ENCODE measurements at places on chromosomes 13 and 19. TPM values are rescaled to one million over a fixed set of nuclear protein-coding genes. Genes with fewer than 3 reads are reported as not detected.
A peak's percentile ranks its signal among the peaks of the same experiment; 100 is the strongest.

DNA sequence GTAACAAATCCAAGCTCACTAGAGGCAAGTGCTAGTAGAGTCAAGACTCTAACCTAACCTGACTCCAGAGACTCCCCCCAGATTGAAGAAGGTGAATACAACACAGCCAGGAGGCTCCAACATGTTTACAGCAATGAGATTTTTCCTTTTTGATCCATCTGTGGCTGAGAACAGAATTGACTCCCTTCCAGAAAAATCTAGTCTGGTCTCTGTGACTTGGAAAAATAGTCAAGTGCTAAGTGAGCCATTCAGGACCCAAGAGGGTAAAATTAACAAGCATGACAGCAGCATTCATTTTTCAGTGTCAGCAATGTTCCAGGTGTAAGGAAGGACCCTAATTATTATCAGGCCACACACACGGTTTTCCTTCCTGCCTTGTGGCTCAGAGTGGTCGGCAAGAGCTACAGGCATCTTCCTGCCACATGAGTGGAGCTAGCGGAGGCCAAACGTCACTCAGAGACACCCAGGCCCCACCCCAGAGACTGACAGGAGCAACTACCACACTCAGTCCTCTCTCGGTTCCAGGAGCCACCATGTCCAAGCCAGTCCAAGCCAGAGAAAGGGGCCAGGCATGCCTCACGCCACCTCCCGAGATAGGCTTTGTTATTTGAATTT lies 395.1 kb downstream of the FOXO1 start:
- DNase-seq: no peak

Gene PCDH20
- not detected for total RNA-seq

DNA sequence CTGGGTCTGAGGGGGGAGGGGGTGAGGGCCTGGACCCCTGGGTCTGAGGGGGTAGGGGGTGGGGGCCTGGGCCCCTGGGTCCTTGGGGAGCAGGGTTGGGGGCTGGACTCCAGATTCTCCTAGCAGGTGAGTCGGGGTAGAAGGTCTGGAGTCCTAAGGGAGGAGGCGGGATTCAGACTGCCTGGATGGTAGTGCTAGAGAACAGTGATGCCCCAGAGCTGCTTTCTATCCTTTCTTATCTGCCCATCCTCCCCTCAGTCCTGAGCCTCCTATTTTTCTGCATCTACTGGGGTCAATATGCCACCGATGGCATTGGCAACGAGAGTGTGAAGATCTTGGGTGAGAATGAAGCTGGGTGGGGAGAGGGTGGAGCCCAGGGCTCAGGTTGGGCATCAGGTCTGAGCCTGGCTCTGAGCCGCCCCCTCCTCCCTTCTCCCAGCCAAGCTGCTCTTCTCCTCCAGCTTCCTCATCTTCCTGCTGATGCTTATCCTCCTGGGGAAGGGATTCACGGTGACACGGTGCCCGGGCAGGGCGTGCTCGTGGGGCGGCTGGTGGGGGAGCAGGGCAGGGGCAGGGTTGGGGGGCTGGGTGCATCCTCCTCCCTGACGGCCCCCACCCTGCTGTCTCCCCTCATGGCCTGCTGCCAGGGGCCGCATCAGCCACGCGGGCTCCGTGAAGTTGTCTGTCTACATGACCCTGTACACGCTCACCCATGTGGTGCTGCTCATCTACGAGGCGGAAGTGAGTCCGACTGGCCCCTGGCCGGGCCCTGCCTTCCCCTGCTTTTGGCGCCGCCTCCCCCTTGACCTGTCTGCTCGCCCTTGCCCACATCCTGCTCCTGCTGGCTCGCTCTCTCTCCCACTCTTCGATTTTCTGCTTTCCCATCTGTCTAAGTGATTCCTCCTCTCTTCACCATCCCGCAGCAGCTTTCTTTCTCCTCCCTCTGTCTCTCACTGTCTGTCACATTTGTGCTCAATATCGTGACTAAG lies 3.4 kb downstream of the TMEM145 start:
- peak; percentile 18 for DNase-seq

GRCh38 chr19:2255982-2256685 lies at the start of gene JSRP1:
Gene JSRP1, minus strand, starts transcription at chr19:2256417. Its CDS starts 1,103 bp downstream, at chr19:2255314.
- peak; percentile 99 for DNase-seq

DNA sequence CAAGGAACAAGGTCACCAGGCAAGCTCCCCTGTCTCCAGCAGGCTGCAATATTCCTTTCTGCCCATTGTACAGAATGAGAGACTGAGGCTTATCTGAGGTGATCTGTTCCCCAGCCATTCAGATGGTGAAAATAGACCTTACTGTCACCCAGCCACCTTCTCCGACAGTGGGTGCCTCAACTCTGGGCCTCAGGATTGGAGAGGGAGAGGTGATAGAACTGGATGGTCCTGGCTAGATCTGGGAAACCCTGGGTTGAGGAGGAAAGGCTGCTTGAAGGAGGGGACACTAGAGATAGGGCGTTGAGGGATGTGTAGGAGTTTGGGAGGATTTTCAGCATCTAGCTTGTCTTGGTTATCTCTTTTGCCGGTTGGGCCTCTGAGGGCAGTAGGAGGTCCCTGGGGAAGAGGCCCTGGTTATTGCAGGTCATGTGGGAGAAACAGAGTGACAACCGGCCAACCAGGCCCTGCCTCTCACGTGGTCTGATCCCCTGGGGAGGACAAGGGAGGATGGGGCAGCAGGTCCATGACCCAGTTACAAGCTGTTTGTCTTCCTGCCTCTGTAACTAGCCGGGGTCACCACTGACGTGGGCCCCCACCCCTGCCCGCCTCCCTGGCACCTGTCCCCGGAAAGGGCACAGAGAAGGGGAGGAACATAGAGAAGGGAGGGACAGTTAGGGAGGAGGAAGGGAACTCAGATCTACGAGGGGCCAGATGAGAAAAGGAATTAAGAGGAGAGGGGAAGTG lies 8.2 kb downstream of the NFIC start:
- DNase-seq: peak; percentile 81

DNA sequence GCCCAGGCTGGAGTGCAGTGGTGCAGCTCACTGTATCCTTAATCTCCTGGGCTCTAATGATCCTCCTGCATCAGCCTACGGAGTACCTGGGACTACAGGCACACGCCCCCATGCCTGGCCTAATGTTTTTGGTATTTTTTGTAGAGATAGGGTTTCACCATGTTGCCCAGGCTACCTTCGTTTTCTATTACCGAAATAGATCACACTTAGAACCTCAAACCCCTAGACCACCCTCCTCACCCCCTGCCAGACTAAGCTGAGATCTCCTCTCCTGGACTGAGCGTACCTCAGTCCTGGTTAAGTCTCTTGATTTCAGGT lies 391 bp downstream of the KLF1 start:
- DNase-seq: no peak

- no peak for DNase-seq
Measured at GRCh38 chr13:33123066-33123859, 107.0 kb downstream of the KL start.

GRCh38 chr19:3210347-3211017 lies 14.0 kb upstream of the CELF5 start:
- DNase-seq: peak; percentile 33

DNA sequence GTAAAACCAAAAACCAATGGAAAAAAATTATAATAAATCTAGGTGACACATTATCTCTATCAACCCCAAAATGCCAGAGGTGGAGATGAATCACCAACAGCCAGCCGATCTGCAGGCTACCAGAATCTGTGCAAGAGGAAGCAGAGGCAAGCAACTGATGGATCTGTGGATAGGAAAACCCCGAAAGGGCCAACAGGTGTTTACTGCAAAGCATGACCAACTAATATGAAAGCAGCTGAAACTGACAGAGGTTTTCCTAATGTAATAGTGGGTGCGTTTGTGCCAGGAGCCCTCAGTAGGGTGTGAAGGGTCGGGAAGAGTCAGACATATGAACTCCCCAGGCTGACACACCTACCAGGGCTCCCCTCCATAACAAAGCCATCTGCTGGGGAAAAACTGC lies 554.6 kb downstream of the RFC3 start:
- DNase-seq: peak; percentile 72

DNA sequence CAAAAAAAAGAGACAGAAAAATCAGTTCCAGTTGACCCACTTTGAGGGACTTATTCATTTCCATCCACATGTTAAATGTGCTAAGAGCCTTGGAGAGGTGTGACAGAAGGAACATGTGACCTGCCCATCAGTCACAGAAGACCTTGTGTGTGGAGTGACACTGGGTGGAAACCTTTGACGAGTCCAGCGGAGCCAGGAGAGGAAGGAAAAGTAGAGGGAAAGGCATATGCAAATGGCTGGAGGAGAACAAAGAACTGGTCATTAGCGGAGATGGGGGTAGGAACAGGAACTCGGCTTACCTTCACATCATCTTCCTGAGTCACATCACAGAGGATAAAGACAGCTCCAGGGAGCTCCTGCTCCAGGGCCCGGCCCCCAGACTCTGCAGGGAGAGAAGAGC lies 2.3 kb downstream of the HSD17B14 start:
- DNase-seq: no peak

GRCh38 chr19:1967087-1967608 lies 26.2 kb downstream of the CSNK1G2 start:
- DNase-seq: no peak

DNA sequence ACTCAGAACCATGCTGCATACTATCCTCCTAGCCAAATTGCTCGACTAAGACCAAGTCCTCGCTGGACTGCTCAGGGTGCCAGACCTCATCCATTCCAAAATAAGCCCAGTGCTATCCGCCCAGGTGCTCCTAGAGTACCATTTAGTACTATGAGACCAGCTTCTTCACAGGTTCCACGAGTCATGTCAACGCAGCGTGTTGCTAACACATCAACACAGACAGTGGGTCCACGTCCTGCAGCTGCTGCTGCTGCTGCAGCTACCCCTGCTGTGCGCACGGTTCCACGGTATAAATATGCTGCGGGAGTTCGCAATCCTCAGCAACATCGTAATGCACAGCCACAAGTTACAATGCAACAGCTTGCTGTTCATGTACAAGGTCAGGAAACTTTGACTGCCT lies 1.5 kb downstream of the PABPC3 start:
- no peak for DNase-seq

GRCh38 chr19:31377736-31378135 lies 28.5 kb upstream of the TSHZ3 start:
- peak; percentile 55 for DNase-seq

Gene ZNF66
- total RNA-seq: 3.4 TPM

Gene PSG6
- not detected for total RNA-seq

DNA sequence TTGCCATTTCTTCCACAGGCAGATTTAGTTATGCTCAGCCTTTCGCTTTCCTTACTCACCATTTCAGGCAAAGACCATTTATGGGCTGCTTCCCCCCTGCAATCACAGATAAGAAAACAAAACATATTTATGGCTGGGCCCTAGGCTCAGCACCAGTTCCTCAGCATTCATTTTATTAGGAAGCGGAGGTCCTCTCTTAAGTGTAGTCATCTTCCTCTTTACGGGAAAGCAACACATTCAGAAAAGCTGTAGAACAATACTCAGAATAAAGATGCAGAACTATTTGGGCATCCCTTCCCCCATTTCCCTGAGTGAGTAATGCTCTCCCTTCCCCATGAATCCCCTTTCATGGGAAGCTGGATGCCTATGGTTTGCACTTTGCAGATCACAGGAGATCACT lies 27.9 kb downstream of the FLT1 start:
- DNase-seq: no peak

- no peak for DNase-seq
Measured at GRCh38 chr13:79197933-79198332, 208.1 kb downstream of the RBM26 start.

GRCh38 chr19:16013181-16013850 lies 63.0 kb upstream of the TPM4 start:
- DNase-seq: no peak

Gene CGB3
- total RNA-seq: not detected

DNA sequence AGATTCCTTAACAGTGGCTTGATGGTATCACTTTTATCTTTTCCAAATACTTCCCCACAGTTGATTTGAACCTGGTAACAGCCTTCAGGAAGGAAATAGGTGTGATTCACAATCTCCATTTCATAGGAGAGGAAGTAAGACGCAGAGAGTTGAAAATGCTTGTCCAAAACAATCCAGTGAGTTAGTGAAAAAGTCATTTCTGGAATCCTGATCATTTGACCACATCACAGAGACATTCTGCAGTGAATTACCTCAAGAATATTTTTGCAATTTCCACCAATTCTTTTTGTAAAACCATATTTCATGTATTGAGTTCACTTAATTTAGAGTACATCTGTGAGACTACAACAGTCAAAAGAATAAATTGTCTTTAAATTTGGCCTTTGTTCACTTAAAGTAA lies 292.8 kb downstream of the DCLK1 start:
- DNase-seq: peak; percentile 80

- DNase-seq: no peak
Measured at GRCh38 chr13:103250071-103250470, 183.9 kb upstream of the SLC10A2 start.

Gene VSTM2B
- total RNA-seq: not detected

Gene FCGBP
- 0.43 TPM for total RNA-seq

Data from myocyte (in vitro differentiated cells).